ENCODE measurements at places on chromosomes 1 and 21.

GRCh38 chr1:205438213-205439158 is 16.6 kb upstream of the LEMD1 start:
- DNase-seq: no peak

- no peak for DNase-seq
Observed at GRCh38 chr1:79603843-79604242, 597.3 kb upstream of the ADGRL4 start.

GRCh38 chr21:14600569-14601297 is 54.6 kb upstream of the SAMSN1 start:
- no peak for DNase-seq

DNA sequence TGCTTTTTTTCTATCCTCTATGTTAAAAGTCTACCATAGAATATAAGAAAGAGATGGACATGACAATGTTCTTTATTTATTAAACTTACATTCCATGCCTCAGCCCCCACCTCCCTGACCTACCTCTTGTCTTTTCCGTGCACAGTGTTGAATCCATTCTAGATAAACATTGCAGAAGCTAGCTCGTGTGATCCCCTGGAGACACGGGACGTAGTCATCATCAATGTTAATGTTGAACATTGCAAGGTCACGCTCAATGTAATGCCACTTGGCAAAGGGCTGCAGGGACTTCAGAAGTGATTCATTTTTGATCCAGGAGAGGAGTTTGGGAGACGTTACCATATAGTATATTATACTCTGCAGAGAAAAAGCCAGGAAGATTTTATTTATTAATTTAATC is 66.4 kb downstream of the NTPCR start:
- DNase-seq: no peak

- DNase-seq: no peak
Observed at GRCh38 chr1:164748253-164748899, 189.4 kb downstream of the PBX1 start.

GRCh38 chr1:50425376-50426107 is 2.3 kb upstream of the DMRTA2 start:
- DNase-seq: no peak

GRCh38 chr1:179095377-179095776 is 13.5 kb downstream of the TOR3A start:
- no peak for DNase-seq

- DNase-seq: no peak
Observed at GRCh38 chr1:182670032-182670749, 14.2 kb downstream of the RGS8 start.

GRCh38 chr1:198858033-198858432 is 219.2 kb downstream of the PTPRC start:
- DNase-seq: no peak

DNA sequence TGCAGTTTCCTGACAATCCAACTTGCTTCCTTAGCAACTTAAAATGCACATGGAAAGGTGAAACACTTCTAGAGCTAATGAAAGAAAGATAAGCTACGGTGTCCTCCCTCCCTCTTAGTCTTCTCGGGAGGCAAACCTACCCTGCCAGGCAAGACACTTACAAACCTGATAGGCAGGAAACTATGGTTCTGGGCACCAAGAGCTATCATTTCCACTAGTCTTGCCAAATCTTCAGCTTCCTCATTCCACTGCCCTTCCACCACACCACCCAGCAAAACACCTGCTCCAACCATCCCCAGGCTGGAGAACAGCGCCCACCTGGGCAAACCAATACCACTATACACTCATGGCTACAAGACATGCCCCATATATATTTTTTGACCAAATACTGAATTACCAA is 15.2 kb downstream of the NDC1 start:
- no peak for DNase-seq

DNA sequence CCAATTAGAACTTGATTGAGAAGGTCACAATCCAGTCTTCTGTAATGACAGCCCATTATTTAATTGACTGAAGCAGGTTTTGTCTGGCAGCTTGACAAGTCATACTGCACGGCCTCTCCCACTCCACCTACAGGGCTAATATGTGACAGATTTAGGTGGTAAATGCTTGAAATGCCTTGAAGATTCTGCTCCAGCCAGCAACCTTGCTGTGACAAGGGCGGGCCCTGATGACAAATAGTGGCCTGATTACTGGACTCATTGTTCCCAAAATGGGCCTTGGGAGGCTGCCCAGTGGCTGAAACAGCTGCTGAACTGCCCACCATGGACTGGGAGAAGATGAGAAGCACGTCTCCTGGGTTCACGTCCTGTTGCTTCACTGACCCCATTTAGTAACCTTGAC is 30.0 kb upstream of the CRNN start:
- no peak for DNase-seq

- no peak for DNase-seq
Observed at GRCh38 chr1:185843297-185843869, 109.2 kb downstream of the HMCN1 start.

DNA sequence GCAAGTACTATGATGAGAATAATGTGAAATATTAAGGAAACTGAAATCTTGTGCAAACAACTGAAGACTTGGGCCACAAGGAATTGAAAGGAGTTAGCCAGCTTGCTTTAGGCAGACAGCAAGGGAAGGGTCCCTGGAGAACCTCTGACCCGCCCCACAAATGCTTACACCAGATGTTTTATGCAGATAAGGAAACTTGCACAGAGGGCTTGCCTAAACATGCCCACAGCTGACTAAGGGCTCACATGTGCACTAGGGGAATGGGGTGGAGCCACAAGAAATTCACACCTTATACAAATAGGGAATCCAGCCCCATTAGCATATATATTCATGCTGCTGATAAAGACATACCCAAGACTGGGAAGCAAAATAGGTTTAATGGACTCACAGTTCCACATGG is 86.1 kb upstream of the CYYR1 start:
- DNase-seq: no peak

- DNase-seq: no peak
Observed at GRCh38 chr1:61282387-61282786, 200.0 kb downstream of the NFIA start.

- DNase-seq: no peak
Observed at GRCh38 chr21:32916522-32917099, 109.1 kb upstream of the OLIG2 start.

DNA sequence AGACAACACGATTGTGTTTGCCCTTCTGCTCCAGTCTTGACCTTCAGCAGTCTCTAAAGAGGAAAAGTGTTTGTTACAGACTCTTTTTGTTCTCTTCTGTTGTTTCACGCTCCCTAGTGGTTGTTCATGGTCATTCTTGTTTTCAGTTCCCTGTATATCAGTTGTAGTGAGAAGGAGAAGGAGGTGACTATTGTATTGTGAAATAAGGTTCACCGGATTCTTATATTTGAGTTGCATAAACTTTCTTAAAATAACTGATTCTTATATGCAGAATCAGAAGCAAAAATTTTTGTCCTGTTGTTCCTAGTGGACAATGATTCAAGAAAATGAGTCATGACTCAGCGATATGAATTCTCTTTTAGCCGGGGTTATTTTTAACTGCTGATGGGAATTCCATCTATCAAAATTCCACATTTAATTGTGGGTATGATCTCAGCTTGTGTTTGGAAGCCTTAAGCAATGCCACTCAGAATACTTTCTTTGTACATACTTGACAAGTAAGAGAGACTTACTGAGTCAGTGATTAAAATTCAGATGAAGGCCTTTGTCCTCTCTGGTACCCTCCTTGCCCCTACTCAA is 152.2 kb downstream of the CLEC20A start:
- no peak for DNase-seq

DNA sequence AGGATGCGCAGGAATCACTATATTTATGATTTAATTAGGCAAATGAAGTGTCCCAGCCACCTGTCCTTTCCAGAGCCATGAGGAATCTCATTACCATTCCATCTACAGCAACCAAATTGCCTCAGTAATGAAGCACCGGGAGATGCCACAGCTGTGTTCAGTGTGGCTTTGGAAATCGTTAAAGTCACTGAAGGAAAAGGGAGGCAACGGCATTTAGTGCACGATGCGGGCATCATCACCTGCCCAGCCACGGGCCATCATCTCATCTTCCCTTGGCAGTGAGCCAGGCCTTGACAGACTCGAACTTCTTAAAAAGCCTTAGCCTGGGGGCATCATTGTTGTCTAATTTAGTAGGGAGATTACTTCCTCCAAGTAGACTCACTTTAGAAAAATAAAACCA is 67.8 kb downstream of the CNIH3 start:
- DNase-seq: no peak

DNA sequence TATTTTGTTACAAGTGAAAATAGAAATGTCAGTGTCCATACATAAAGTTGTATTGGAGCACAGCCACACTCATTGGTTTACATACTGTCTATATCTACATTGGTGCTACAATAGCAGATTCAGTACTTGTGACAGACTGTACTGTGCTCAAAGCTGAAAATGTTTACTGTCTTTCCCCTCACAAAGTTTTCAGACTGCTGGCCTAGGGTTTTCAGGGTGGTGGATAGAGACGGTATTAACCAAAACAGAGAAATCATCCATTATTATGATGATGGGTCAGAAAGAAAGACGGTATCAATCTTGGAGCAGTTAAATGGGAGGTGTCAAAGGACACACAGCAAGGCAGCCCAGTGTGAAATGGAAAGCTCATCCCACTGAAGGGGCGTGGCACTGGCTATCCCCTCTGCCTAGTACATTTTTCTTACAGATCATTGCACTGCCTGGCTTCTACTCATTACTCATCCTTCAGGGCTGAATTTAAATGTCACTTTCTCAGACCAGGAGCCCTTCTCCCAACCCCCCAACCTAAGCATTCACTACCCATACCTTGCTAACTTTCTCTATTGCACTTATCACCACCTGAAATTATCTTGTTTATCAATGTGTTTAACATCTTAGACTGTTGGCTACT is 10.2 kb downstream of the JAK1 start:
- DNase-seq: no peak

GRCh38 chr1:227913764-227914721 is 33.7 kb downstream of the WNT9A start:
- DNase-seq: no peak

Measured in stimulated activated CD4-positive, alpha-beta T cell treated with anti-CD3 and anti-CD28 coated beads, Interleukin-1b, Interleukin-23, amount 100 ng/mL, for 24 hours (primary cell).